ENCODE measurements at places on chromosomes 11 and 22. TPM values are rescaled to one million over a fixed set of nuclear protein-coding genes. Genes with fewer than 3 reads are reported as not detected.

The PRR33 gene
- total RNA-seq, result not detected

The DTX4 gene
- 4.9 TPM for total RNA-seq

The POU2F3 gene
- total RNA-seq, result not detected

The MOGAT2 gene
- total RNA-seq, result not detected

The TMEM132A gene
- 124 TPM for total RNA-seq

The SERHL2 gene
- 0.12 TPM for total RNA-seq

The MYO18B gene
- not detected for total RNA-seq

The AQP11 gene
- total RNA-seq, result 2.3 TPM

The ATM gene
- total RNA-seq, result 9.4 TPM

The MB gene
- 6.9 TPM for total RNA-seq

The P2RY6 gene
- 14.1 TPM for total RNA-seq

The TRPM5 gene
- not detected for total RNA-seq

The PELI3 gene
- 5.8 TPM for total RNA-seq

The SLCO2B1 gene
- total RNA-seq, result 6.7 TPM

The BAIAP2L2 gene
- 4.4 TPM for total RNA-seq

The ABCG4 gene
- total RNA-seq, result 0.87 TPM

The PRG3 gene
- not detected for total RNA-seq

The CHRDL2 gene
- total RNA-seq, result 2.5 TPM

The GRM5 gene
- total RNA-seq, result not detected

The SLC1A2 gene
- 0.10 TPM for total RNA-seq

The SCGB2A2 gene
- not detected for total RNA-seq

The GAB2 gene
- 4.8 TPM for total RNA-seq

The OR4C15 gene
- total RNA-seq, result not detected

The ADSL gene
- total RNA-seq, result 90.0 TPM

The CRYBB3 gene
- not detected for total RNA-seq

The P4HA3 gene
- total RNA-seq, result 51.0 TPM

The NOX4 gene
- total RNA-seq, result not detected

The LRRC74B gene
- not detected for total RNA-seq

The GAS2L1 gene
- 29.0 TPM for total RNA-seq

The MAP4K2 gene
- 8.8 TPM for total RNA-seq

The MCM5 gene
- 75.8 TPM for total RNA-seq

The DBX1 gene
- not detected for total RNA-seq

The PGA4 gene
- total RNA-seq, result not detected

The TNRC6B gene
- 4.1 TPM for total RNA-seq

The CECR2 gene
- total RNA-seq, result 0.12 TPM

The C11orf87 gene
- total RNA-seq, result 0.03 TPM

The OR4A16 gene
- not detected for total RNA-seq

The OR56B4 gene
- total RNA-seq, result not detected
